Glutamatergic neuron (in vitro differentiated cells): ENCODE measurements at places on chromosomes 11 and 22.

DNA sequence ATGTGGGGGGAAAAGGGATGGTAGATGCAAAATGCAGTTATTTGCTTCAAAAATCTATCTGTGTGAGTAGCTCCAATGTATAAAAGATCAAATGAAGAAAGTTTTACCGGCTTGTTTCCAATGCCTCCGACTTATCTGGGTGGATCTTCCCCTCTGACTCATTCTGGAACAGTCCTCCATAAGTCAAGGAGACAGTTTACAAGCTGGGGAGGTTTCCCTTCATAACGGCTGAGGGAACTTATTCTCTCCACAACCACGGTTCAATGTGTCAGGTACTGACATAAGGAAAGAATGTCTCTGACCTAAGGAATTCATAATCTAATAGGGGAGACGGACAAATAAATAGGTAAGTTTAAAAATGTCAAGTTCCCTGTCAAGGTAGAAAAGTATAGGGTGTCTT lies 49.7 kb upstream of the BIRC3 start:
- DNase-seq: no peak

DNA sequence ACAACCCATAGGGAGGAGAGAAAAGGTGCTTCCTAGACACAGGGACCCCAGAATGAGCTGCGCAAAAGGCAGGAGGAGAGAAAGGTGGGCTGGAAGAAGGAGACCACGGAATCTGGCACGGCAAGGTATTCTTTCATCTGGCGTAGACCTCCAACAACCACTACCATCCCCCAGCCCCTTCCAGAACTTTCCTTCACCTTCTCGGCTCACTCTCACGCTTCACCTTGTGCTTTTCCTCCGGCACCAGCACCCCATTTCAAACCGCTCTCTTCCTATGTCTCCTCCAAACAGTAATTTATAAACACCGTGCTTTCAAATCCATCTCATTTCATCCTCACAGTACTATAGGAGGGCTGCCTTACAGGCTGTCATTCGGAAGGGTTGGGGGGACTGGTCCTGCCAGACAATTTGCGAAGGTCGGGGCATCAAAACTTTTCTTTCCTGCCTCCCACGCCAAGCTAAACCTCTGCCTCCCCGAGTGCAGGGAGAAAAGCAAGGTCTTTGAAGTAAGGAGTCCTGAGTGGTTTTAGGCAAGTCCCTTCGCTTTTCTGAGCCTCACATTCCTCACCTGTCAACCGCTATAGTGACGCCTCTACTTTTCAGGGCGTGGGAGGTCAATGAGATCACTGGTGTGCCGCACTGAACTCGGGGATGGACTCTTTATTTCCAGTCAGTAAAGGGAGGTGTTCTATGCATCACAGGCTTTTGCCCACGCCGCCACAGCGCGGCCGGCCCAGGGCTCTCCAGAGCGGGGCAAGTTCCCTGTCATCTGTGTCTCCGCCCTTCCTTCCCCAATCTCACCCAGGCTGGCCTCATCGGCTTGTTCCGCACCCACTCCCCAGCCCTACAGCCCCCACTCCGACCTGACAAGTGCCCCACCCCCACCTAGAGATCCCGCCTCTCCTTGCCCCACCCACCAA lies 800 bp downstream of the KCTD21 start:
- no peak for DNase-seq

- DNase-seq: no peak
These were observed 48.0 kb downstream of the CABIN1 start for GRCh38 chr22:24059121-24059520.

GRCh38 chr22:42993651-42994275 lies 21.2 kb downstream of the PACSIN2 start:
- DNase-seq: no peak

DNA sequence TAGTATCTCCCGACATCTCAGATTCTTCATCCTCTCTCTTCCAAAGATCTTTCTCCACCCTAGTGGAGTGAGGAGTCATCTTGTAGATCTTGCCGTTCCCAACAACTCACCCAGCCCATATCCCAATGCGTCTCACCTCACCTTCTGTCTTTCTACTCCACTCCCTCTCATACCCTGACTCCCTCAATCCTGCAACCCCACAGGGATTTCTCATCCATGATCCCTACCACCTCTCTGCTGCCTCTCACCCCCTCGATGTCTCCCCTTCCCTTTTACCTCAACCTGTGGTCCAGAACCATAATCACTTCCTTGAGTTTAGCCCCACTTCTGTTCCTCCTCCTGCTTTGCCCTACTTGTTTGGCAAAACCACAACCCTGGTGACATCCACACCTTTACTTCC lies 41.7 kb downstream of the OTOG start:
- DNase-seq: no peak

- DNase-seq: no peak
These were observed 947.7 kb upstream of the TENM4 start for GRCh38 chr11:80388536-80388935.

- no peak for DNase-seq
These were observed 8.7 kb upstream of the NXPE4 start for GRCh38 chr11:114604179-114604813.

- DNase-seq: no peak
These were observed 20.5 kb upstream of the SORL1-AS1 start for GRCh38 chr11:121473064-121473777.

- DNase-seq: no peak
These were observed 54.5 kb downstream of the IGF2 start for GRCh38 chr11:2084721-2085120.

- DNase-seq: no peak
These were observed 53.6 kb upstream of the USP47 start for GRCh38 chr11:11788063-11788710.

DNA sequence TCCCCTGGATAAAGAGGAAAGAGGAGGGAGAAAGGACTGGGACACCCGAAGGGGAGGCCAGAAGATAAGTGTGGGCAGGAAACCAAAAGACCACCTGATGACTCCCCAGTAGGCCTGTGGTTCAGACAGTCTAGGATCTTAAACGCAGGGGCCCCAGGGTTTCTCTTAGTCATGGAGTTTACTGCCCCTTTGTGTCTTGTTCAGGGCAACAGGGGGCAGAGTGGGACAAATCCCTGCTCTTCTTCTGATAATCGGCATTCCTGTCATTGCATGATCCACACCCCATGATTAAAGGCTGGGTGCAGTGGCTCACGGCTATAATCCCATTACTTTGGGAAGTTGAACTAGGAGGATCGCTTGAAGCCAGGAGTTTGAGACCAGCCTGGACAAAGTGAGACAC lies 4.7 kb upstream of the TMPRSS13 start:
- DNase-seq: no peak

DNA sequence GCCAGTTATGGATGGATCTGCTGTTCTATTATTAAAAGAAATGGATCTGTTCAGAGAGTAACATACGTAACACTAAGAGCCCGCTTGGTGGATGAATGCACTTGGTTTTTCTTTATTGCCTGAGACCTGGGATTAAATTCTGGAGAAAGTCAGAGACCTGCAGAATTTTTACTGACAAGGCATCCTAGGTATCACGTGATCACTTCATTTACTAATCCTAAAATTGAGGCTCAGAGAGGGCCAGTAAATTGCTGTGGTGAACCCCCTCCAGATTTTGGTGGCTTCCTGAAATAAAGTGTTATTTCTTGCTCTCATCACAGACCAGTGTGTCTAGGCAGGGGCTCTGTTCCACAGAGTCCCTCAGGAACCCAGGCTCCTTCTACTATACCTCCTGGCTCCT lies 187.9 kb upstream of the LARGE1 start:
- no peak for DNase-seq

DNA sequence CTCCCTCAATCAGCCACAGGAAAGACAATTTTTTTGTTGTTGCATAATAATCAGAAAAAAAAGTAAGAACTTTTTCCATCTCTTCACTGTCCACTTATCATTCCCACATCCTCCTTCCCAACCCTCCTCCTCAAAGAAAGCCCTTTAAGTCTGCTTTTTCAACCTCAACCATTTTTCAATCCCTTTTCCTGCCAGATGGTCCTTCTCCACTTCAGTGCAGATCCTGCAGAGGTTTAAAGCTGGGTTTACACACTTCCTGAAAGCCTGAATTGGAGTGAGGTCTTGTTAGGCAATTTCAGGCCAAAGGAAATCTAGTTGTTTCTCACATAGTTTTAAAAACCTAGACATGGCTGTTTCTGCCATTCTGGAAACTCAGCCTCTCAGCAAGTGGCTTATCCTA lies 78.3 kb downstream of the RPL27A start:
- no peak for DNase-seq

DNA sequence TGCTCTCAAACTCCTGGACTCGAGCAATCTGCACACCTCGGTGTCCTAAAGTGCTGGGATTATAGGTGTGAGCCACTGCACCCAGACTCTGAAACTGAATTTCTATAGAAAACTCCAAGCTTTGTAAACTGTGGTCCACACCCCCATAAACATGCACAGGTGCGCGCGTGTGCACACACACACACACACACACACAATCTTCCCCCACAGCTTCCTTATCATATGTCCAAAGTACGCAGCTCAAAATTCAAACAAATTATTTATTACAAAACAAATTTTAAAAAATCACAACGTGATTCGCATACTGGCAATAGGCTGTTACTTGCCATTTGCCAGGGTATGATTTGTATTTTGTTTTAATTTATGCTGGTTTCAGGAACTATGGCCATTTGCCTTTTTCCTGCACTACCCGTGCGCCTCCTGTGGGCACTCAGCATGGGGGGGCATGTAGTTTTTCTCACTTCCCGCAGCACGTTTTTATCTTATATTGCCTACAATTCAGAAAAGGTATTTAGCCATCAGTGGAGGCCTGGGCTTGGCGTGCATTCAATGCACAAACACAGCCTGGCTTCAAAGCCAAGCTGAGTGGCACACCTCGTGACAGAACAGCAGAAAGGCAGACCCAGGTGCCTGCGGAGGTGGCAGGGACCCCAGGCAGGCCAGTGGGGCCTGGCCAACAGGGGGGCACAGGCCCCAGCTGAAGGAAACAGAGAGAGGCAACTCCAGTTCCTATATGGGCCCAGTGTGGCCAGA lies 10.8 kb upstream of the SNX32 start:
- DNase-seq: no peak

DNA sequence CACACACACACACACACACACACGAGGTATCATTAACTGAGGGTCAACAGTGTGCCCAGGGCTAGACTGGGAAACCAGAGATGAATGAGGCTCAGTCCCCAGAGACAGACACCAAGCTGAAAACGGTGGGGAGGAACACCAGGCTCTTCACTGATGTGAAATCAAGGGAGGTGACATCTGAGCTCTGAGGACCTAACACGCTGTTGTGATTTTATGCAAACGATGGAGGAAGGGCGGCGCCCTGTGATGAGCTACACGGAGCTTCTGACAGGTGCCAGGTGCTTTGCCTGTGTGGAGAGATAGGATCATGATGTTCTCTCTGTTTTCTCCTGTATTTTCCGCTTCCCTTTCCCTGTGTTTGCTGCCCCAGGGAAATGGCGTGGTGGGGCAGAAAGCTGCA lies 6.5 kb upstream of the CYB5R3 start:
- no peak for DNase-seq

GRCh38 chr11:36564376-36565030 lies 3.3 kb upstream of the RAG1 start:
- peak; percentile 51 for DNase-seq

- no peak for DNase-seq
These were observed 11.5 kb upstream of the GRAMD1B start for GRCh38 chr11:123418351-123419114.

- peak; percentile 98 for DNase-seq
These were observed 15.7 kb upstream of the SNX32 start for GRCh38 chr11:65817835-65818680.

DNA sequence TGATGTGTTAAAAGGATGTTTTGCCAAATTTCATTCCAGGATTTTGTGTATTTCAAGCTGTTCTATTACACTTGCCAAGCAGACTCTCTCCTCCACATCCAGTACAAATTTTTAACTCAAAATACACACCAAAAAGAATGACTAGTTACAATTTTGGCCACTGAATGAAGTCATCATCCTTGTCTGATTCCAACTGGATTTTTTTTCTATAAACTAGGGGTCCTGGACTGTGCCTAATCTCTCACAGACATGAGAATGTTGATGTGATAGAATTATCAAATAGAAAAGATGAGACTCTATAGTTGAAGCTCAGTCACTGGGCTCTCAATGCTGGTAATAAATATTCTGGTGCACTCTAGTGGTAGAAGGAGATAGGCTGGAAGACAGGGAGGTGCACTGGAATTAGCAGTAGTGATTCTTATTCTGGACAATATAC lies 85.8 kb downstream of the FANCF start:
- no peak for DNase-seq

DNA sequence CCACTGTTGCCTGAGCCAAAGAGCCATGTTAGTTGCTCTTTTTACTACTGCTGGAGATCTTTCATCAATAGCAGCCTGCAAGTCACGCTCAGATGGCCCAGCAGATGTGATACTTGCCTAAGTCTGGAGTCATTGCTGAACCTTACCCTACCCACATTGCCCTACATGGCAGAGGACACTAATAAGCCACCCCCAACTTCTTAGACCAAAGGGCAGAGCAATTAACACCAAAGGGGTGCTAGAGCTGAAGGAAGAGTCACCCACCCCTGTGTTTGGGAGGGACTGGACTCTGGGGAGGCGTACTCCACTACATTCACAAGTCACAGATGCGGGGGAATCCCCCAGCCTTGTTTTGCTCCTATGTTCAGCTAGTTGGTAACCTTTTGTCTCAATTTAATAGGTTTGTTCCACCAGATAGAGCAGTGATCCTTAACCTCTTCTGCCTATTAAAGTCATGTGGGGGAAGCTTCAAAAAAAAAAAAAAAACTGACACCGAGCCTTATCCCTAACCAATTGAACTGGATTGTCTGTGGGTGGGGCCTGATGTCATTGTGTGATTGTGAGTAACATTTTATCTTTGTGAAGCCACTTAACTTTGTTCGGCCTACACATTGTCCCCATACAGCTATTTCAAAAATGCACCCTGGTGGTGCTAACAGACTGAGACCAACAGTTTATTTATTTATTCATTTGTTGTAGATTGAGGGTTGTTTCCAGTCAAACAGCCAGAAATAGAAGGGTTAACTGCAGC lies 13.1 kb downstream of the ADM start:
- no peak for DNase-seq

DNA sequence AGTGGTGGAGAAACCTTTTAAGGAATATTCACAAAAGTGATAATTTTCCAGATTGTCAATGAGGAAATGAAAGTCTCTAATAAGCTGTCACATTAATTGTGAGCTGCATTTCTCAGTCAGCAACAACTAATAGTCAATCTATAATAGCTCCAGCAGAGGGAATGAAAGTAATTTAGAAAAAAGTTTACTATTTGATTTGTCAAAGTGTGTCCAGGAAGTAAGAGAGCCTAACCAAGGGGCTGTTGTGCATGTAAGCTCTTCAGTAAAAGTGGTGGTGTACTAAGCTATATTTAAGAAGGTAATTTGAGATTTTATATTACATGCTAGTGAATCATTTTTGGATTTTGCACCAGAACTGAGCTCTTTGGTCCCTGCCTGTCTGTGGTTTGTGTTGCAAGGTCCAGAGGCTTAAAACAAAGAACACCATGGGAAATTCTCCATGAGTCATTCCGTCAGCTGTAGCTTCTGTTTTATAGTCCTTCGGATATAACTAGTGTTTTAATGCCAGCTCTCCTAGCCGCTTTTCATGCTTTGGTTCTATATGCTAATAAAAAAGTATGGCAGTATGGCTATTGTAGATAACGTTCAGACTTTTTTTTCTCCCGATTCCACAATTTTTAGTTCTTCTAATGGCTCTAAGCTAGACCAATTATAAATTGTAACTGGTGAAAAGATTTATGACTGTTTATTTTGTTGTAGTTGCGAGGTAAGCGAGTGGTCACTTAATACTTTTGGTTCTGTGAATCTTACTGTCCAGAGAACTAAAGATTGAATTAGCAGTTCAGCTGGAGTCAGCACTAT lies 64.6 kb downstream of the ARHGEF12 start:
- DNase-seq: no peak

GRCh38 chr11:117127171-117127901 lies 16.8 kb upstream of the PAFAH1B2 start:
- DNase-seq: no peak
